ENCODE measurements at places on chromosomes 2 and 18.
A peak's percentile ranks its signal among the peaks of the same experiment; 100 is the strongest.

- DNase-seq = peak; percentile 100
These were observed 48.1 kb downstream of the C2orf42 start for GRCh38 chr2:70142590-70143313.

DNA sequence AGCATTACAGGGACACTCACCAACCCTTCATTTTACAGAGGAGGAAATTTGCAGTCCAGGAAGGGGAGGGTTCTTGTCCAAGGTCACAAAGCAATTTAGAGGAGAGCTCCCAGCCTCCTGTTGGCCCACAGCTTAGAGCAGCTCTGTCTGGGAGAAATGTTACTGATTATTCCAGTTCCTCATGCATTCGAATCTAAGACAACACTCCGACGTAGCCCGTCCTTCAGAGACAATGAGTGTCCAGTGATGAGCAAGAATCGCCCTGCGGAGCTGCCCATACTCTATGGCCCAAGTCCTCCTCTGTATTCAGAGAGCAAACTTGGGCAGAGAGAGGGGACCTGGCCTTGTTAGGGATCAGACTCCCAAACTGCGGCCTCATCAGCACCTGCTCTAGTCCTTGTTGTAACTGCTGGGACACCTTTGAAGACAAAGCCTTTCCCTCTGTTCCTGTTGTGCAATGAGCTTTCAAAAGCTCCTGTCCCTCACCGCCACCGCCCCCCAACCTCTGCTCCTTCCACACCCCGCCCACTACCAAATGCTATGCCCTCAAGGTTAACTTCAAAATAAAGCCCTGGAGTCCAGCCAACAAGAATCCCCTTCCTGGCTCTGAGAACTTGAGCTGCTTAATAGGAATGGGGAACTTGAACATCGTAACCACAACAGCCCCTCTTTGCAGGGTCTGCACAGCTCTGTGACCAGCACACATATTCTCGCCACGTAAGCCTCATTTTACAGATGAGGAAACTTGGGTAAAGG is 234.8 kb upstream of the SMAD2 start:
- no peak for DNase-seq

- no peak for DNase-seq
These were observed 18.6 kb downstream of the SLC16A14 start for GRCh38 chr2:230050136-230050535.

DNA sequence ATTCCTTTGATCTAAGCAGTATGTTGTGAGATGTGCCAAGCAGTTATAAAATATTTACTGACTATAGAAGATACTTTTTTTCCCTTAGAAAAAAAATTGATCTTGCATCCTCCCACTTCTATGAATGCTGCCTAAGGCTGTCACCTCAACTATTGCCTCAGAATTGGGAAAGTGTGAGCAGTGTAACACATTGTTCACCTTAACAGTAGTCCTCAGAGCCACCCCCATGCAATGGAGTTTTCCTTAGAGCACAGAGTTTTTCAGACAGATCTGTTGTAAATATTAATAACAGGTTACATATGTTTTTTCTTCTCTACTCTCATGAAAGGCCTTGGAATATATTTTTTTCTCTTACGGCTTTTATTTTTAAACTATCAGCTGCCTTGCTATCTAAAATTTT is 607.3 kb downstream of the STK39 start:
- no peak for DNase-seq

- no peak for DNase-seq
These were observed 1955.6 kb upstream of the CELF4 start for GRCh38 chr18:39521164-39521563.

DNA sequence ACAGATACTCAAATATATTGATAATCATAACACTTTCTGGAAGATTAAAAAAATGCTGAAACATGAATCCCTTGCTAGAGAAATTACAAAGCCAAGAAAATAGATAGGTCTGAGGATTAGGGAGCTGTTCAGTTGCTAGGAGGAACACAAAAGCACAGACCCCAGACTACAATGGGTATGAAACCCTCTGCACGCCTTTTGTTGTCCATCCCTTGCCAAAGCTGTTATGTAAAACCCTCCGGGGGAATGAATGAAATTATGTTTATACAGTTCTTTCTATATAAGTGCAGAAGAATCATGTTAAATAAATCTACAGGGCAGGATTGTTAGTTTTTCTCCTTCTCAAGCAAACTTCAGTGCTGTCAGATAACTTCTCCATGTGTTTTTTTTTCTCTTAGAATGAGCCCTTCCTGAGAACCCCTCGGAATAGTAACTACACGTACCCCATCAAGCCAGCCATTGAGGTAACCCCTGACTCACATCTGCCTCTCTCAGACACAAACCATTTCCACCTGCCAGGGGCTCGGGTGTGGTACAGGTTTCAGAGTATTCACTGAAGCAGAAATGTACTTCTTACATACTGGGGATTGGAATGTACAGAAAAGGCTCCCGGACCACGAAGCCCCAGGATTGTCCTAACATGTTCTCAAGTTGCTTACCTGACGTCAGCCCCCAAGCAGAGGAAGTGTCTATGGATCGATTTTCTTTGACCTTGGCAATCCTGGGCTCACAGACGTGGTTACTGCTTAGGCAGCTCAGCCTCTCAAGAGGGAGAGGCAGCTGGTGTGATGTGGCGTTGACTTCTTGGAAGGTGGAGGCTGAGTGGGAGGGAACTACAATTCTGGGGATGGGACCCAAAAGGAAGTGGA is 118.0 kb downstream of the PLB1 start:
- DNase-seq = peak; percentile 73

DNA sequence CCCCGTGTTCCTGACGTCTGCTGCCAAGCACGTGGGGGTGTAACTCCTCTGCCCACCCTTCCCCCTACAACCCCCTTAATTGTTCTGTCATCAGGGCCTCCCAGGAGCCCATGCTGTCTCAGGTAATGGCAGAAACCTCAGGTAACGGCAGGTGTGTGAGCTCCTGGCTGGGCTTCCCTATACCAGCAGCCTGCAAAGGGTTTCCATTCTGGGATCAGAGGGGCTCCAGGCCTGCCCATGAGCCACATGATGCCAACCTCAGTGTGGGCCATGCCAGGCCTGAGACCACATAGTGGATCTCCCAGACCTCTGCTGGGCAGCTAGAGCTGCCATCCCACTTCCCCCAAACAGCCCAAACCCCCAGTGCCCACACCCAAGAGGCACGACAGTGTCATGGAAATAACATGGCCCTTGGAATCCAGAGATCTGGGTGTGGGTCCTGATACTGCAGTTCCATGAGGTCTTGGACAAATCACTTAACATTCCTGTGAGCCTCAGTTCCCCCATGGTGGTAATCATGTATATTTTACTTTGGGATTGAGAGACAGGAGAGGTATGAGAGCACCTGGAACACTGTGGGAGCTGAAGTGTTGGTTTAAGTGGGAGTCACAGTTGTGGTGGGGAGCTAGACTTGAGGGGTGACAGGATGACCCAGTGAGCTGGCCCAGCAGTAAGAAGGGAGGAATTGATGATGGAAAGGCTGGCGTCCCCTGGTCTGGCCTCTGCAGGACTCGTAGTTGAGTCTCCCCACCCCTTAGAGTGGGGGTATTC is 59.6 kb downstream of the ATOH8 start:
- DNase-seq = no peak

- no peak for DNase-seq
These were observed 772.3 kb downstream of the LRRTM4 start for GRCh38 chr2:76749858-76750257.

DNA sequence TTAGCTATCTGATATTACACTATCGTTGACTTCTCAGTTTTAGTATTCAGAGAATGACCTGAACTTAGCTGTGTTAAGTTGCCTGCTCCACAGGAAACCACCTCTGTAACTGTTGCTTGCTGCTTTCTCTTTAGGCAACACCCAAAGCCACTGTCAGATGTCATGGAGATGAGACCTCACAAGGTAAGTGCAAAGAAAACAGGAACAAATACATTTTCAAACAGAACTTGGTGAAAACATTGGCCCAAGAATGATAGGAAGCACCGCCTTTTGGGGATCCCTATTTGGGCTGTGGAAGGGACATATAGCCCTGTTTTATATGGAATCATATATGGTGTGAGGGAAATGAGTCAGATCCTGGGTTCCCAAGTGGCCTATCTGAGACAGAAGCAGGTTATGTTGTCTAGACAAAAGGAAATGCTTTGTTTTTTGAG is 143.4 kb downstream of the UBE2E3 start:
- no peak for DNase-seq

GRCh38 chr2:142603759-142604158 is 273.7 kb upstream of the KYNU start:
- peak; percentile 44 for DNase-seq

DNA sequence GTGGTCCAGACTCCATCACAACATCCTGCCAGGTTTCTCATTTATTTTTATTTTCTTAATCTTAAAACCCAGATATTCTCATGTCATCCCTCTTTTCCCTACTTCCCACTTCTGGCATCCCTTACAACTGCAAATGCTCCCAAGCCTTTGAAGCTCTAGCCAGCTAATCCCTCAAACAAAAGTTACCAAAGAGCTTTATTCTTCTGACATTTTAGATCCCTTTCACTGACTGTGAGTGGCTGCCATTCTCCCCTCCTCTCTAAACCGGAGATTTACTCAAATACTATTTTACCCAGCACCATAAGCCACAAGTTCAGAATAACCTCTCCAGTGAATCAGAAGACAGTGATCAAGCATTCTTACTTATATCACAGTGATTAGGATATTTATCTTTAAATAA is 569.0 kb upstream of the SYT4 start:
- DNase-seq = no peak

DNA sequence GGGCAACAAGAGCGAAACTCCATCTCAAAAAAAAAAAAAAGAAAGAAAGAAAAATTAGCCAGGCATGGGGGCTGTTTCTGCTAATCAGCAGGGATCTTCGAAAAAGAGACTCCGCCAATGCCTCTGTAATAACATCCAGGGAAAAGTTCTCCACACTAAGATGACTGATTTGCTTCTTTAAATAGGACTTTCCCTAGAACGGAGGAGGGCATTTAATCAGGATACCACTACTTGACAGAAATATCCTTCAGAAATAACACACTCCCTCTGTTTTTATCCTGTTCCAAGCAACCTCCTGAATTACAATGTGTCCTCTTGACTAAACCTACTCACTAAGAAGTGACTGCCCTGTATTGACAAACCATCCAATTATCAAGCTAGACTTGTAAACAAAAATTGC is 21.7 kb downstream of the REV1 start:
- DNase-seq = no peak

GRCh38 chr2:168798888-168799410 is 3.5 kb upstream of the NOSTRIN start:
- DNase-seq = no peak

- DNase-seq = peak; percentile 38
These were observed 128.8 kb downstream of the ZNF521 start for GRCh38 chr18:25223211-25223610.

- no peak for DNase-seq
These were observed 37.9 kb upstream of the ID2 start for GRCh38 chr2:8643996-8644356.

DNA sequence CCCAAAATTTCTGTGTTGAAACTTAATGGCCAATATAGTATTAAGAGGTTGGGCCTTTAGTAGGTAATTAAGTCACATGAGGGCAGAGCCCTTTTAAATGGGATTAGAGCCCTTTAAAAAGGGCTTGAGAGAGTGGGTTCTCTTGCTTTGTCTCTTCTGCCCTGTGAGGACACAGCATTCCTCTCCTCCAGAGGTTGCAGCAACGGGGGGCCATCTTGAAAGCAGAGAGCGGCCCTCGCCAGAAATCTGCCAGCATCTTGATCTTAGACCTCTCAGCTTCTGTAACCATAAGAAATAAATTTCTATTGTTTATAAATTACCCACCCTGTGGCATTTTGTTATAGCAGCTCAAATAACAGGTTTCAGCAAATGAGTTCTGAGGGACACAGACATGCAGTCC is 305.0 kb upstream of the LRP1B start:
- no peak for DNase-seq

GRCh38 chr2:218146056-218146455 is 20.2 kb downstream of the CXCR2 start:
- DNase-seq = no peak

GRCh38 chr2:160609346-160609745 is 115.7 kb upstream of the RBMS1 start:
- no peak for DNase-seq

DNA sequence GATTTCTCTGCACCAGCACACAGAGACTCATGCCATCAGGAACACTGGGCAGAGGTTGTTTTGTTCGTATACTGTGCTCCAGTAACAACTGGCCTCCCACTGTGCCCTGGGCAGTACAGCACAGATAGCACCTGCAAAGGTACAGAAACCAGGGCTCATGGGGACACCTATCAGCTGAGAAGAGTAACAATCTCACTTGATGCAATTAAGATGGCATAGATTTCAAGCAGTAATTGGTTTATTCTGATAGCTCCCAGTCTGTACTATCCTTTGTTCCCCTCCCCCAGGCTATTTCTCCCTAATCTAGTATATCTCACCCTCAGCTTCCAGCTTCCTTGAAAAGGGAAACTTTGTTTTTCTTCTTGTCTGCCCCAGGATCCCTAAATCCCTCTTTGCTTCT is 343.9 kb upstream of the MMADHC start:
- no peak for DNase-seq

GRCh38 chr2:162267496-162267895 is 24.3 kb upstream of the FAP start:
- DNase-seq = no peak

DNA sequence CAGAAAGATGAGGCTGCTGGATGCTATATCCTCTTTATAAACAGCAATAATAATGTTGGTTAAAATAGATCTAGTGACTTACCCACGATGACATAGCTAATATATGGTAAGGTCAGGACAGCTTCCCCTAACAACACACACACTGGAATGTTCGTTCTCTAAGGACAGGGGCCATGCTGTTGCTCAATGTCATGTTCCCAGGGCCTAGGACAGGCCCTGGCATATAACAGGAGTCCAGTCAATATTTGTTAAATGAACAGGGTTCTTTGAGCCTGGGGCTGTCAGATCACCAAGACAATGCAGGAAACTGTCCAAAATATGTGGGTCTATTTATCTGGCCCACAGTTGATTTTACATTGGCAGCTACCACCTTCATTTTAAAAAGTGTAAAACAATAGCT is 207.1 kb upstream of the MEX3C start:
- DNase-seq = no peak

- DNase-seq = peak; percentile 37
These were observed 6.8 kb downstream of the PPP1CB start for GRCh38 chr2:28758459-28758858.

DNA sequence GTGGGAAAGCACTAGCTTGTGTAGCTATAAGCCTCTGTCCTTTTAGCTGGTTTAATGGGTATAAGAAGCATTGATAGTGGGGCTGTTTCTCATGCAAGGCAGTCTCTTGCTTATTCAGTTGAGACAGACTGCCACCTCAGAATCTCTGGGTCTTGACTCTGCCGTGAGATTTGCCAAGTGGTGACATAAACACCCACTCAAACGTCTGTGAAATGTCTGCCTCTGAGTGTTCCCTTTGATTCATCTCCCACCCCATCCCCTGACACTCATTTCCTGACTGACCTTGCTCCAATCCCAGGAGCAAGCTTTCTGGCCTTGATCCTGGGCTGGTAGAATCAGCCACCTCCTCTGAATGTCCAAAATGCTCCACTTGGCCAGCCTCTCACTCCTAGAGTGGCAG is 141.9 kb upstream of the RBMS1 start:
- DNase-seq = no peak

GRCh38 chr2:28389399-28390240 is 3.0 kb upstream of the FOSL2 start:
- no peak for DNase-seq

- peak; percentile 65 for DNase-seq
These were observed 331.9 kb downstream of the PDE11A start for GRCh38 chr2:177740700-177741099.
